Left cardiac atrium (tissue), 4 donors: ENCODE measurements at places on chromosomes 11 and 22. TPM values are rescaled to one million over a fixed set of nuclear protein-coding genes. Genes with fewer than 3 reads are reported as not detected.
A peak's percentile ranks its signal among the peaks of the same experiment; 100 is the strongest.

CARD16 gene
- total RNA-seq = 13.3 TPM

NLRP10 gene
- not detected for total RNA-seq

RAB3IL1 gene
- 21.8 TPM for total RNA-seq

ANKK1 gene
- not detected for total RNA-seq

SAA4 gene
- total RNA-seq = not detected

ARHGAP1 gene
- total RNA-seq = 112 TPM

ZP1 gene
- not detected for total RNA-seq

SEZ6L gene
- total RNA-seq = 0.65 TPM

PHOX2A gene
- total RNA-seq = not detected

GDPD4 gene
- not detected for total RNA-seq

SCGB1C1 gene
- total RNA-seq = not detected

CCDC116 gene
- total RNA-seq = 0.44 TPM

SLC22A12 gene
- not detected for total RNA-seq

SLC35C1 gene
- total RNA-seq = 12.4 TPM

NRXN2 gene
- 4.0 TPM for total RNA-seq

GRCh38 chr11:30816959-30817880 lies 231.1 kb upstream of the MPPED2 start:
- no peak for DNase-seq

- DNase-seq = no peak
These were observed 38.4 kb upstream of the GLYAT start for GRCh38 chr11:58770166-58770565.

- DNase-seq = peak; percentile 42
These were observed 40.9 kb upstream of the BLID start for GRCh38 chr11:122156940-122157382.

GRCh38 chr11:112410325-112410724 lies 149.7 kb upstream of the PLET1 start:
- DNase-seq = no peak

DNA sequence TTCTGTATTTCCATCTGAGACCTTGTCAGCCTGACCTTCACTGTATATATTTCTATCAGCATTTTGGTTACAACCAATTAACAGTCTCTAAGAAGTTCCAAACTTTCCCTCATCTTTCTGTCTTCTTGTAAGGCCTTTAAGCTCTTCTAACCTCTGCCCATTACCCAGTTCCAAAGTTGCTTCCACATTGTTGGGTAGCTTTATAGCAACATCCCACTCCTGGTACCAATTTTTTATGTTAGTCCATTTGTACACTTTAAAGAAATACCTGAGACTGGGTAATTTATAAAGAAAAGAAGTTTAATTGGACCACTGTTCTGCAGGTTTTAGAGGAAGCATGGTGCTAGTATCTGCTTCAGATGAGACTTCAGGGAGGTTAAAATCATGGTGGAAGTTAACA lies 1979.7 kb upstream of the RAG2 start:
- DNase-seq = no peak

DNA sequence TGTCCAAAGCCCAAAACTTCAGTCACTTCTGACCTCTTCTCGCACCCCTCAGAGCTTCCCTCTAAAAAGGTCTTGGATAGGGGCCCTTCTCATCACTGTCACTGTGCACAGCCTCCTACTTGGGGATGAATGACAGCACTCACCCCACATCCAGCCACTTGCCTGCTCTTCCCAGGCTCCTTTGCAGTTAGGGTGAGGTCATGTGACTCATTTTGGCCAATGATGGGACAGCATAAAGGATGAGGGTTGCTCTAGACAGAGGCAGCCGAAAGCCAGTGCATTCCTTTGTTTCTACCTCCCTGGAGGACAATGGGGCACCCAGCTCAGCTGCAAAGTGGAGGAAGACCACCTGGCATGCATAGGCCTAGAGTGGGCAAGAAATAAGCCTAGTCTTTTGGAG lies 1413.3 kb downstream of the TBC1D22A start:
- no peak for DNase-seq

- no peak for DNase-seq
These were observed 150.2 kb upstream of the POU2AF2 start for GRCh38 chr11:111095327-111095726.

DNA sequence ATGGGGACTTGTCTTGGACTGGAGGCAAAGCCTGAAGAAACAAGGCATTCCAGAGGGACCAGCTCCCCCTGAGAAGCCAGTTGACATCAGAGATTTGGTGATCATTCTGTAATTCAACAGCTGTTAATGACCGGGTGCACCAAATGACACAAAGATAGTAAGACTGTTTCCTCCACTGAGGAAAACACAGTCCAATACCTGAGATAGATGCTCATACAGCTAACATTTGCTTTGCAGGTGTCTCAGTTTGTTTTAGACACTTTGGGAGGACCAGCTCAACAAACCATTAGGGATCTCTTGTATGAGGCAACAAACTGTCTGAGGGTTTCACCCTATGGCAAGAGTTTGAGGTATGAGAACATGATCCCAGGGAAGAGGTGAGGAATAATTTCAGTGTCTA lies 237.2 kb upstream of the PLET1 start:
- DNase-seq = no peak

DNA sequence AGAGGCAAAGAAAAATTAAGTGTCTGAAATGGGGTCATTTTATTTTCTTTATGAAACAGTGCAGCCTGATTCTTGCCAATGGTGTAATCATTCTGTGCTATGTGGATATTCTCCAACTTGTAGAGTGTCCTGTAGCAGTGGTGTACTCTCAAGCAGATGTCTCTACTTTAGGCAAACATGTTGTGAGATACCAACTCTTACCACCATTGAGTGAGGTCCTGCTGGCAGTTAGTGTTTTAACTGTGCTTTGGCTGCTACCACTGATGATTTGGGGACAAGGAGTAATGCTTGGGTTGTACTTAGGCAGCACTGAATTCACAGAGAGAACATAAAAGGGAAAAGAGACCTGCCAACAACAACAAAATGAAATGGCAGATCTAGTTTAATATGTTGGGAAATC lies 122.5 kb downstream of the APIP start:
- DNase-seq = no peak

DNA sequence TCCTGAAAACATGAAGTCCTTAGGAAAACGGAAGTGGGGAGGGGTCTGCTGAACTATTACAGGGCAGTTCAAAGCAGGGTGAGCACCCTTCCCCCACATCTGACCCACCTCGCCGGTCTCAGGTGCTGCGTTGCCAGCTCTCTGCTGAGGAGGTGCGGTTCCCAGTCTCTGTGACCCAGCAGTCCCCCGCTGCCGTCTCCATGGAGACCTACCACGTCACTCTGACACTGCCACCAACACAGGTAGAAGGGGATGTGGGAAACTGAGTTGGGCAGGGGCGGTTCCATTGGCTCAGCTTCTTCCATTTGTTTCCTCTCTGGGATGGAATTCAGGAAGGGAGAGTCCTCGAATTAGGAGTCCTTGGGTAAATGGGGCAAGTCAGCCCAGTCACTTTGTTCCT lies 3.3 kb downstream of the C2CD2L start:
- no peak for DNase-seq

- DNase-seq = no peak
These were observed 42.7 kb upstream of the MN1 start for GRCh38 chr22:27844256-27844655.

DNA sequence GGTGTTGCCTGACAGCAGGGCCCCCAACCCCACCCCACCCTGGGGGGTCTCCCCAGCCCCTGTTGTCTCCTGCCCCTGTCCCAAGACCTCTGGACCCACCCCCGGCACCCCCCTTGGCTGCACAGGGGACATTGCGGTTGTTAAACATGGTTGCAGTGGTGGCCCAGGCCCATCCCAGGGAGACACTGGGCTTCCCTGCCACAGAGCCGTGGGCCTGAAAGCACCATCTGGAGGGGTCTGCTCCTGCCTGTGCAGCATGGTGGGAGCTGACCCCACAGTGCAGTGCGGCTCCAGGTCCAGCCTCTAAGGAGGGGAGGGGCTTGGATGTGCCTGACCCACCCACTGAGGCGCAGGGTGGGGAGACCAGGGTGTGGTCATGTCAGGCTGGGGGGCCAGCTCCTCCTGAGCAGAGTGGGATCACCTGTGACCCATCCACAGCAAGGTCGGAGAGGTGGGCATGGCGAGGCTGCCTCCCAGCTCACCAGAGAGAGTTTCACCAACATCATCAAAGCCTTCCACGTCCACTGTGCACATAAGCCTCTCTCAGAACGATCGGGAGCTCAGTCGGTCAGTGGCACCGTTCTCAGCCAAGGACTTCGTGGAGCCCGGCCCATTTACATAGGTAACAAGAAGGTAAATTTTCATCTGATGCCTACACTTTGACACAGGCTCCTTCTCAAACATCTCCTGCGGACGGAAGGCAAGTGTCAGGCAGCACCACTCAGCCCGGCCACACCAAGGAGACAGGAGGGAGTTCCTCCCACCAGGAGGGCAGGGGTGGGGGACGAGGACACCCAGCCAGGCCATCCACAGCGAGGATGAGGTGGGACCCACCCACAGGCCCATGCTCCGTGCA lies 201.1 kb downstream of the BRD1 start:
- DNase-seq = peak; percentile 18

- DNase-seq = no peak
These were observed 19.0 kb downstream of the KCNQ1 start for GRCh38 chr11:2463766-2464277.

GRCh38 chr11:20010851-20011225 lies 149.4 kb downstream of the DBX1 start:
- DNase-seq = no peak

- no peak for DNase-seq
These were observed 8.9 kb upstream of the OPCML start for GRCh38 chr11:133541021-133541719.

GRCh38 chr22:41245917-41246499 lies 5.3 kb upstream of the CHADL start:
- DNase-seq = no peak

DNA sequence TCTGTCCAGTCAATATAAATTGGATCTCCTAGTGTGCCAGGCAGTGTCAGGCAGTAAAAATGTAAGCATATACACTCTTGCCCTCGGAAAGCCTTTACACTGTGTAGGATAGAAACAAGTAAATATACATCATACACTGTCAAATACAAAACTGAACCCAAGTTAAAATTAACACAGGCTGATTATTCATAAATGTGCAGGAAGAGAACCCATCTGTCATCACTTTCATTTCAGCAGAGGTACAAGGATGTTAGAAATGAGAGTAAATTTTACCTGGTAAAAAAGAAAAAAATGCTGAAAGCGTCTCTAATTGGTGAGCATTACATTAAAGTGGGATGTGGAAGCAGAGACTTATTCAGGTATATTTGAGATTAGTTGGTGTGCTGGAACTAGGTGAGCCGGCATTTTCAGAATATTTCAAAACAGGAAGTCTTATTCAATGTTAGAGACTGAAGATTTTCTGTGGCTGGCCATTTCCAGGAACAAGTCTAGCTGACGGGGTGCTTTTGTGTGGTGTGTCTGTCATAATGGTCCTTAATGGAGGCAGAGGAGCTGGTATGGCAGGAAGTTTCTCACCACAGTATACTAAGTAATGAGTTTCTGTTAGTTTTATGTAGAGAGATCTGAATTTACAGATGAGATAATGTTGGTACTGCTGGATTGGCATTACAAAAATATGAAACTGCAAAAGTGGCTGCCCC lies 192.6 kb downstream of the CASP12 start:
- peak; percentile 18 for DNase-seq

GRCh38 chr11:116648247-116649174 lies 124.3 kb downstream of the BUD13 start:
- DNase-seq = no peak
